Activated naive CD4-positive, alpha-beta T cell treated with Interleukin-2 at 50 U/mL for 16 hours (primary cell): ENCODE measurements at places on chromosomes 13 and 19.

- DNase-seq: no peak
Measured at GRCh38 chr13:30711837-30712236, 23.5 kb upstream of the ALOX5AP start.

GRCh38 chr13:29861694-29862110, 11.3 kb upstream of the UBL3 start:
- DNase-seq: no peak

DNA sequence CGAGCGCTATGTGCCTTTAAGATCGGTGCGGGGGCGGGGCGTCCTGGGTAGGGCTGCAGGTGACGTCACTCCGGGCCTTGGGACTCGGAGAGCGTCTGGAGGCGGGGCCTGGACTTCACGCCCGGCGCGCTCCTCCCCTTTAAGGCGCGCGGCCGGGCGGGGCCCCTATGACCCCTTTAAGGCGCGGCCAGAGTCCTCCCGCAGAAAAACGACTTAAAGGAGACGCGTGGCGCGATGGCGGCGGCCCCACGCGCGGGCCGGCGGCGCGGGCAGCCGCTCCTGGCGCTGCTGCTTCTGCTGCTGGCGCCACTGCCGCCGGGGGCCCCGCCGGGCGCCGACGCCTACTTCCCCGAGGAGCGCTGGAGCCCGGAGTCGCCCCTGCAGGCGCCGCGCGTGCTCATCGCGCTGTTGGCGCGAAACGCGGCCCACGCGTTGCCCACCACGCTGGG, at the start of gene COLGALT1:
Gene COLGALT1 (plus strand): TSS at position 170 of the 449 bp plus-strand sequence. CDS start 65 bp downstream, at position 235.
- DNase-seq: peak; percentile 99

- no peak for DNase-seq
Measured at GRCh38 chr19:843180-843835, 2.5 kb downstream of the PRTN3 start.

GRCh38 chr19:28882818-28883217, 330.1 kb downstream of the UQCRFS1 start:
- no peak for DNase-seq

- no peak for DNase-seq
Measured at GRCh38 chr13:47457626-47458025, 543.4 kb downstream of the SUCLA2 start.

- DNase-seq: peak; percentile 19
Measured at GRCh38 chr19:34173193-34173956, 1.1 kb downstream of the LSM14A start.

- DNase-seq: no peak
Measured at GRCh38 chr19:30733826-30734550, 361.8 kb downstream of the ZNF536 start.

DNA sequence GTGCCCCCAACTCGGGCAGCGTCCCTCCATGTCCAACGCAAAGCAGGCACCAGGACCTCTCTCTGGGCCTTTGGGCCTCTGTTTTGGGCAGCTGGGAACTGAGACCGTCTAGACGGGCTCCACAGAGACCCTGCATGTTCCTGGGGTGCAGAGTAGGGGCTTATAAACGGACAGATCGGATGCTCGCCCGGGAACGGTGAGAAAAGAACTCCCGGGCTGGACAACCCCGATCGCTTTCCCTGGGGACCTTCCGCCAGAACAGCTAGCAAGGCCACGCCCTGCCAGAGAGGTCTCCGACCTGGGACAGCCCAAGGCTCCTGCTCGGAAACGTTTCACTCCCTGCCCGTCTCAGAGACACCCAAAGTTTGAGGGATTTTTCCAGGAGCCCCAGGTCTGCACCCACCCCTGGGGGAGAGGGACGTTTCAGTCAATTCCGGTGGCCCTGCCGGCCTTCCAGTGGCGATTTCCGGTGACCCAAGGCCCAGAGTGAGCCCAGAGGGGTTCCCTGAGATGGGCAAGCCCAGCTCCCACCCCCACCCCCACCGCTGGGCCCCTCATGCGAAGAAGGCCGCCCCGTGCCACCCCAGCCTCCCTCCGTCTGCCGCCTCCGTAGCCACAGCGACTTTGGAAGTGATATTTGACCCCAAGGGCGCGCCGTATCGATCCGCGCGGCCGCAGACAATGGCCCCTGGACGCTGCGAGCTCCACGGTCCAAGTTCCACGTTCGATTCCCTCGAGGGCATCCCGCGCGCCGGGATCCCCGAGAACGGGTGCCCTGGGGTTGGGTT, 1.7 kb downstream of the NR2F6 start:
- no peak for DNase-seq

DNA sequence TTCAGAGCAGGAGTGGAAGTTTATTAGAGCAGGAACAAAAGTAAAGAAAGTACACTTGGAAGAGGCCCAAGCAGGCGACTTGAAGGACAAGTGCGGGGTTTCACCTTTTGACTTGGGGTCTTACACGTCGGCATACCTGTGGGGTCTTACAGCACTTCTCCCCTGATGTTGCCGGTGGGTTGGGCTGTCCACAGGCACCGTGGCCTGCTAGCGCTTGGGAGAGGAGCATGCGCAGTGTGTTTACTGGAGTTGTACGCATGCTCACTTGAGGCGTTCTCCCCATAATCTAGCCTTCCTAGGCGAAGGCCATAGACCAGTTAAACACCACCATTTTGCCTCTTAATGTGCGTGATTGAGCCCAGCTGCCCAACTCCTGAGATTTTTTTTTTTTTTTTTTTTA, 25.0 kb upstream of the PLEKHF1 start:
- no peak for DNase-seq

- no peak for DNase-seq
Measured at GRCh38 chr19:10061717-10062310, 24.3 kb upstream of the SHFL start.

- DNase-seq: no peak
Measured at GRCh38 chr13:28047757-28048388, 52.5 kb downstream of the FLT3 start.

DNA sequence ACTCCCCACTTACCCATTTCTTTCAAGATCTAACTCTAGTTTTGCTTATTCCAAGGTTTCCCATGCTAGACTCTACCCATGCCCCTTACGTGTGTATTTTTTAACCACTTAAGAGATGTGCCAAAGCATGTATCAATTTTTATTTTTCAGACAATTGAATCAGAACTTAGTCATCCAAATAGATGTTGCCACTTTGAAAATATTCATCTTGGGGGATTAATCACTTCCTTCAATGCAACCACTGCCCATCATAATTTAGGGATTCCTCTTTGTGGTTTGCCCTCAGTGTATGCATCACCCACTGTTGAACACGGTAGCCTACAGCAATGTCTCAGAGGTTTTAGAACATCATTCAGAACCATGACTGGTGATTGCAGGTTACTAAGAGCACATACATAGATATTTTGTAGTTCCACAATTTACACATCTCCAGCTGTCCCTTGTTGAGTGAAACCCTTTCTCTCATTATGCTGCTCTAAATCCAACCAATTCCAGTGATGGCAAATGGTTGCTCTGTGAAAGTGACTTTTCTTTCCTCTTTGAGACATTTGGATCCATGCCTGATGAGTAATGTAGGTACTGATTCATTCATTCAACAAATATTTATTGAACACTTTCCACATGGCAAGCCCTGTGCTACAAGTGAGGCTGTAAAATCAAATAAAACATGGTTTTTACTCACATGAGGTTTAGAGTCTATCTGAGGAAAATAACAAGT, 60.6 kb upstream of the SERP2 start:
- DNase-seq: no peak
